ENCODE measurements at places on chromosomes 4 and X. TPM values are rescaled to one million over a fixed set of nuclear protein-coding genes. Genes with fewer than 3 reads are reported as not detected.

DNA sequence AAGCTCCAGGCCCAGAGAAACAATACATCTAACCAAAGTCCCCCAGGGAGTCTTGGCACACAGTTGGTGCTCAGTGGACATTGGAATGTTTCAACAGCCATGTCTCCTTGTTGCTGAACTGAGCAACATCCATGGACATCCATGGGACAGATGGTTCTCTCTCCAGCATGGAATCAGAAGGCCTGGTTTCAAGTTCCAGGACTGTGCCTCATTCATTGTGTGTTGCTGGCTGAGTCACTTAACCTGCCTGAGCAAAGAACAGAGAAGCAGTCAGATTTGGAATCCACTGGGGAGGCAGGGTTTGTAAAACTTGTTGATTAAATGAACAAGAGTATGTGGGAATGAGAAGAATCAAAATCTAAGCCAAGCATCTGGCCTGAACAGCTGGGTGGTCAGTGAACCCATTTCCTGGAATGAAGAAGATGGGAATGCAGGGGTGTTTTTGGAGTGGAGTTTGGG, 147.9 kb downstream of the CHIC2 start:
- no peak for DNase-seq

GRCh38 chr4:78922207-78922606, 17.0 kb downstream of the PAQR3 start:
- no peak for DNase-seq

GRCh38 chr4:25246680-25247611, 13.1 kb downstream of the PI4K2B start:
- DNase-seq = no peak

GRCh38 chr4:96073461-96073860, 233.6 kb downstream of the PDHA2 start:
- no peak for DNase-seq

The MAGEB3 gene
- not detected for total RNA-seq

The GLRA3 gene
- total RNA-seq = not detected

GRCh38 chrX:38750551-38750950, 50.7 kb upstream of the MID1IP1 start:
- no peak for DNase-seq

DNA sequence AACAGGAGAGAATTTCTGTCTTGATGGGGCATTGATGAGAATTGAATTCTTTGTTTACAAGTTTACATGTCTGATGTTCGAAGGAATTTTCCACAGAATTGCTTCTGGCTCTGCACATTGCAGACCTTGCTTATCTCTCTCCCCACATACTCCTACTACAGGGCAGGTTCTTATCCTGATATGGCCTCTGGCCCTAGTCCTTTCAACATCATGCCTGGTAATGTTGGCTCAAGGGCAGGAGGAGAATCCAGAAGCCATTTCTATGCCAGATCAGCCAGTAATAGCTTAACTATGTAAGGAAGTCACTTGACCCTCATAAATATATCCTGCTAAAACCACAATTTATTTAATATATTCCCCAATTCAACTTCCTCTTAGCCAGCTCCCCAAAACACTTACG, 24.3 kb upstream of the TSPAN5 start:
- DNase-seq = peak; percentile 62

DNA sequence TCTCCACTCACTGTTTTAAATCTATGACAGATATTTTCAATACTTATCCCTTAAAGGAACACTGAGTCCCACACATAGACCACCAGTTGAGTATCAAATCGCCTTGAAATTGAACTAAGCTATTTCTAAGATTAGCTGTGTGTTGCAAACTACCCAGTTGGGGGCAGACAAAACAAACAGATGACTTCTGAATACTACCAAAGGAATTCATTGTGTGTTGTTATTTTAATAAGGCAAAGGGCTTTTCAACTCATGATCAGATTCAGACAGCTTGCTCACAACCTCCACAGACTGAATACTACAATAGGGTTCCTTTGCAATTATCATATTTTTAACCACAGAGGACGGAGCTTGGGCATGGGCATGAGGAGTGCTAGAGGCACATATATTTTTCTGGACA, 283.0 kb upstream of the GPC4 start:
- no peak for DNase-seq

DNA sequence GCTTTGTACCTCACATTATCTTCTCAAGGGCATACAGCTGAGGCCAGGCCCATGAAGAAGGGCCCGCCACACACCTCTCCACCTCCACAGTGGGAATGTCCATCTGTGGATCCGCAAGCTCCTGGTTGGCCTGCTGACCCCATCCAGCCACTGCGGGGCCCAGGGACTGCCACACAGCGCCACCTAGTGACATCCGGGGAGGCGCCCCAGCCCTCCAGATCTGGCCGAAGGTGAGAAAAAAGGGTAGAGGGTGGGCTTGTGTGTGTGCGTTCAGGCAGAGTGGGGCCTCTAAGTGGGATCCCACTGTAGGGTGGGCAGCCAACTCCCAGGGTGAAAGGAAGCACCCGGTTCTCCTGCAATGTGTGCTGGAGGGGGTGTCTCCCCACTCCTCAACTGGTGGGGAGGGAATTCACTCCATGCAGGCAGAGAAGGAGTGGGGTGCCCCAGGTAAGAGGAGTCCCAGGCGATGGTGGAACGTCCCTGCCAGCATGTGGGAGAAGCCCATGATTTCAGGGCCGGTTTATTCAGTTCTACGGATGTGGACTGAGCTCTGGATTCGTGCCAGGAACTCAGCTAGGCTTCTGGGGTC, 117.3 kb downstream of the ENPP6 start:
- DNase-seq = peak; percentile 76

GRCh38 chr4:125091-125771, 930 bp downstream of the ZNF718 start:
- DNase-seq = peak; percentile 54

DNA sequence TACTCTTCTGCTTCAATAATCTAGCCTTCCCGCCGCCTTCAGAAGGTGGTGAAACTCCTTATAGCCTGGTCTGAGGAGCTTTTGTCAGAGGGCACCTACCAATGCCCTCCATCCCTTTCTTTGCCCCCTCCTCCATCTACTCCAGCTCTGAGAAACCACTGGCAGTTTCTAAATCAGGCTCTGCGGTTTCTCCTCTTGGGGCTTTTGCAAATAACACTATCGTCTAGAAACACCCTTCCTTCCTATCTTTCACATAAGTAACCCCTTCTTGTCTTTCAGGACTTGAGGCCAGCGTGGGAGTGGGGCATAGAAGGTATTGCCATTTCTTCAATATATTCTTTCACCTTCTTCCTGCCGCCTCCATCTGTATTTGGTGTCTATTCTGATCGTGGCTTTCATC, 1.2 kb upstream of the EFHC2 start:
- no peak for DNase-seq

DNA sequence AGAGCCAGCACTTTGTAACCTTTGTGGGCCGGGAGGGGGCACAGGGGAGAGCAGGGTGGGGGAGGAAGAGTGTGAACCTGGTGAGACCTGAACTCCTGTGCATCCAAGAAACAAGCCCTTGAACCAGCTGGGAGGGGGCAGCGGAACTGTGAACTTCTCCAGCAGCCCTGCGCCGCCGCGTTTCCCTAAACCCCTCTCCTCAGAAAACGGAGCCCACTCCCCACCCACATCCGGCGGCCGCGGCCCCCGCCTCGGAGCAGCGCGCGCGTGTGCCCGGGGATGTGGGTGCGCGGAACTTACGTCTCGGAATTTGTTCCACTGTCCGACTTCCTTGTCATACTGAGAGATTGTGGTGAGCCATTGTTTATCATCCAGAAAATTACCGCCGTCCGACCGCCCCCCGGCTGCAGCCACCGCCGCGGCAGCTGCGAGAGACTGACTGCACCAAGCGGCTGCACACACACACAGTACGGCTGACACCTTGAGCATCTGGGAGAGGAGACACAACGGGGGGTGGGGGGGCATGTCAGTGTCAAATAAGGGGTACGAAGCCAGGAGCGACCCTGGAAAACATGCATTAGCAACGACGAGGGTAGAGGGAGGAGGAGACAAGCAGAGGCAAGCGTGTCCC, 494 bp downstream of the SPOCK3 start:
- DNase-seq = no peak

DNA sequence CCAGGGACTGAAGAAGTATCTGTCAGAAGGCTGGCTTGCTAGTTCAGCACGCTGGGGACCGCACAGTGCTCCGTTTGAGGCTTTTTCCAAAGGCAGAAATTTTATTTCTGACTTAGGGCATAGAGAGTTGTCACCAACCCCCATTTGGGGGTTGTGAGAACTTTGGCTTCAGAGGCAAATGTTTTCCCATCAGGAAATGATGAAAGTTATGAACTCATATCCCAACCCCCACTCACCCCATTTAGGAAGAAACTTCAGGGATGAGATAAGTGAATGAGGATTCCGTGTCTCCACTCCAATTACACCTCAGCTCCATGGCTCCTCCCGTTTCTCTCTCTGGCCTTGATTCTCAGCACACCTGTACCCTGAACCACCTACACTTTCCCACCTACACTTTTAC, 4.3 kb upstream of the WDR13 start:
- DNase-seq = no peak

The H2BW2 gene
- not detected for total RNA-seq

DNA sequence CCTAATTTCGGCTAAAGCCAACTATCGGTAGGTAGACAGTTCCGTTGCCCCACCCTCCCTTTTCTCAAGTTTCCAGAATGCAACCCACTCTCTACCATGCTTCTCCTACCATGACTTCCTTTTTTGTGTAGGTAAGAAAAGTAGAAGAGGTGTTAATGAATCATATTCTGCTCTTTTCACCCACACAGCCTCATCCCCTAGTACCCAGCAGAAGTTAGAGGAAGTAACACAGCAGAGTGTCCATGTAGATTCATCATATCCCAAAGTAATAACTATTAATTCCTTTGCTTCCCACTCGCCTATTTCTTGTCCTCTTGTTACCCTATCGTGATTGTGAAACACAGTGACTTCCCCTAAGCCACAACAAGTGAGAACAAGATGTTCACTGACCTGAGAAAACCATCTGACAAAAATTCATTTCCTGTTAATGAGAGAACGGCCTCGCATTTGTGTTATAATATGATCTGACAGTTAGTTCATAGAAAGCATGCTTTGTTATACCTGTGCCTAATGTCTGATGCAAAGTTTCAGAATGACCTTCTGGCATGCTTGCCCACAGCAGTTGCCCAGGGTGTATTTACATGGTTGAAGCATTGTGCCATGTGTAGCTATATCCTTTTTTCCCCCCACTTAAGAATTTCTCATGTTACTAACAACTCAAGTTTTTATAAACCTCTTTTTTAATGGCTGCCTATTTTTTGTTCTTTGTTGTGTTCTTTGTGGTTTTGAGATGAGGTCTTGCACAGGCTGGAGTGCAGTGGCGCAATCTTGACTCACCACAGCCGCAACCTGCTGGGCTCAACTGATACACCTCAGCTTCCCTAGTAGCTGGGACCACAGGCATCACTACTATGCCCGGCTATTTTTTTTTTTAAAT, 185.6 kb downstream of the RAP1GDS1 start:
- no peak for DNase-seq

The AP1S2 gene
- total RNA-seq = 3.9 TPM

The IBSP gene
- total RNA-seq = not detected

- no peak for DNase-seq
Observed at GRCh38 chrX:71056867-71057266, 11.3 kb downstream of the SNX12 start.

GRCh38 chr4:16224264-16225166, 1.8 kb downstream of the TAPT1 start:
- no peak for DNase-seq

DNA sequence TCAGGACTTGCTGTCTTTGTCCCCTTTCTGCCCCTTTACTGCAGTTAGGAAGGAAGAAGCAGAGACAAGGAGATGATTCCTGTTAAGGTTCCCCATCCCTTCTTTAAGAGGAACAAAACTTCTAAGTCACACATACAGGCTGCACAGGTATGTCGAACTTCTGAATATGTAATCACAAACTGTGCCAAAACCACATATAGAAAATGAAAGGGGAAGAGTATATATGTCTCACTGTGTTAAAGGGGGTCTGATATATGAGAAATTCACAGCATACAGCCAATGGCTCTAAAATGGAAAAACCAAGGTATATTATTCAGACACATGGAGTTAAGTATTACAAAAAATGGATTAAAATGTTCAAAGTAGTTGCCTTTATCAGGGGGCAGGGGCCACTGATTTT, 11.7 kb downstream of the CFAP97 start:
- DNase-seq = no peak

- DNase-seq = no peak
Observed at GRCh38 chr4:145679991-145680455, at the start of gene C4orf51. C4orf51 (plus strand) TSS chr4:145680146; CDS start chr4:145680204, 58 bp downstream.

The FOXP3 gene
- 0.65 TPM for total RNA-seq

DNA sequence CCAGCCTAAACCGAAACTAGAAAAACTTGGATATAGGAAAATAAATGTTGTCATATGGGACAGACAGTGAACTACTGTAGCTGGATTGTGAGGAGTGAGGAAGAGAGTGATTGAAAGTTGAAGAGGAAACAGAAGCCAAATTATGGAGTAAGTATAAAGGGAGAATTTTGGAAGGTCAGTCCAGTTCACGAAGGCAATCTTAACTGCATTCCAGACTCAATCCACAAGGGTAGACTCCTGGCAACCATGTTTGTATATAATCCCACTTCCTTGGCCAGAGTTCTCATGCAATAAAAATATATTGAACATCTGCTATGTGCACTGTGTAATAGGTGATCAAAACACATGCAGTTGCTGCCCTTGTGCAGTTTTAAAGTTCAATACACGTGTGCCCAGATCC, 58.6 kb upstream of the CAMK2D start:
- DNase-seq = no peak

The LDOC1 gene
- total RNA-seq = 2.0 TPM

- no peak for DNase-seq
Observed at GRCh38 chrX:96436105-96436504, 248.5 kb upstream of the DIAPH2 start.

DNA sequence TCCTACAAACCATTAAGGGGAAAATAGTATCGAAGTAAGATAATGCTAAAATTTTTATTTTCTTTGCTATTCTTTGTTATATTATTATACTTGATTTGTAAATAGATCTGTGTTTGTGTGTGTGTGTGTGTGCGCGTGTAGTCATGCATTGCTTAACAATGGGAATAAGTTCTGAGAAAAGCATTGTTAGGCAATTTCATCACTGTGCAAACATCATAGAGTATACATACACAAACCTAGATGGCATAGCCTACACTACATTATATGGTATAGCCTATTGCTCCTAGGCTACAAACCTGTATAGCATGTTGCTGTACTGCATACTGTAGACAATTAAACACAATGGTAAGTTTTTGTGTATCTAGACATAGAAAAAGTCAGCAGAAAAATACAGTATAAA, 17.1 kb downstream of the MTTP start:
- no peak for DNase-seq
